NCI-H2171 (cell line): ENCODE measurements at places on chromosomes 13 and 19.
A peak's percentile ranks its signal among the peaks of the same experiment; 100 is the strongest.

- peak; percentile 35 for DNase-seq
Measured at GRCh38 chr19:4064496-4065260, 2.0 kb downstream of the ZBTB7A start.

DNA sequence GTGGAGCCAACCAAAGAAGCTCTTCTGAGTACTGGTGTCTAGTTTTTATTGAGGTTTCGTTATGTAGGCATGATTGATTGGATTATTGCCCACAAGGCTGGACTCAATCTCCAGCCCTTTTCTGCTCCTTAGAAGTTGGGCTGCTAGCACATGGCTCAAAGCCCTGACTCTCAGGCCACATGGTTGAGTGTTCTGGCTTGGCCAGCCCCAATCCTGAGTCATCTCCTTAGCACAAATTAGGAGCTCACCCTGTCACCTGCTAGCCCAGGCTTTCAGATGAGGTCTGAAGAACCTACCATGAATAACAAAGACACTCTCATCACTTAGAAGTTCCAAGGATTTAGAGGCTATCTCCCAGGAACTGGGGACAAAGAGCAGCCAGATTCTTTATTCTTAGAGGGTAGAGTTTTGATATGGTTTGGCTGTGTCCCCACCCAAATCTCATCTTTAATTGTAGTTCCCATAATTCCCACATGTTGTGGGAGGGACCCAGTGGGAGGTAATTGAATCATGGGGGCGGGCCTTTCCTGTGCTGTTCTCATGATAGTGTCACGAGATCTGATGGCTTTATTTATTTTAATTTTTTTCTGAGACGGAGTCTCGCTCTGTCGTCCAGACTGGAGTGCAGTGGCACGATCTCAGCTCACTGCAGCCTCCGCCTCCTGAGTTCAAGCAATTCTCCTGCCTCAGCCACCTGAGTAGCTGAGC lies 11.3 kb downstream of the DPY19L3 start:
- DNase-seq = no peak

- DNase-seq = no peak
Measured at GRCh38 chr13:49679246-49679645, 12.0 kb downstream of the EBPL start.

DNA sequence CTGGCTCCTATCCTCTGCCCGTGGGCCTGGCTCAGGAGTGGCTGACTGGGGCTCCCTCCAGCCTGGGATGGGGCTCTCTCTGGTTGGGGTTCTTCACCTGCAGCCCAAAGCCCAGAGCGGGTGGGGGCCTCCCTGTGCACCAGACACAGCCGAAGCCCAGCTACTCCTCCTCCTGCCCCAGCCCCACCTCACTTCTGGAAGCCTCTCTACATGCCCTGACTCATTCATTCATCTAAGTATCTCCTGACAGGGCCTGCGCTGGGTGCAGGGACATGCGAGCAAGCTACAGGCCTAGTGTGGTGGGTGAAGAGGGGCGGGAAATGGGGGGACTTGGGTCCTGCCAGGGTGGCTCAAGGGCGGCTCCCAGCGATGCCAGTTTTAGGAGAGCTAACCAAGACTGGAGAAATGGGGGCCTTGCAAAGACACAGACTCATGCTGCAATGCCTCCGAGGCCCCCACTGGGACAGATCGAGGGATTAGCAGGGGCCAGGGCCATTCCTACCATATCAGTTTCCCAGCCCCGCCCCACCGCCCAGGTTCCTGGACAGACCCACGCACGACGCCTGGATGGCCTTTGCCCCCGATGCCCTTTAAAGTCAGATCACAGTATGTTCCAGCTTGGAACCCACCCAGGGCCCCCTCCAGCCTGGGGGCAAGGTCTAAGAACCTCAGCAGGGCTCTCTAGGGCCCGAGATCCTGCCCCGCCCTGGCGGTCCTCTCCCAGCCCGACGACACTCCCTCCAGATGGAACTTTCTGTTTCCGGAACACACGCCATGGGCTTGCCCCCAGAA lies 12.6 kb downstream of the LSM4 start:
- DNase-seq = no peak

- DNase-seq = no peak
Measured at GRCh38 chr13:96415831-96416385, 326.0 kb downstream of the HS6ST3 start.

GRCh38 chr13:77846173-77846572 lies 72.5 kb downstream of the EDNRB start:
- DNase-seq = no peak

- DNase-seq = no peak
Measured at GRCh38 chr19:54387991-54388801, 23.5 kb upstream of the LAIR1 start.

GRCh38 chr19:48392860-48393558 lies 459 bp upstream of the GRIN2D start:
- no peak for DNase-seq

- no peak for DNase-seq
Measured at GRCh38 chr19:6055013-6055795, 55.1 kb downstream of the RFX2 start.

- no peak for DNase-seq
Measured at GRCh38 chr19:34403784-34404108, 453 bp upstream of the PDCD2L start.

DNA sequence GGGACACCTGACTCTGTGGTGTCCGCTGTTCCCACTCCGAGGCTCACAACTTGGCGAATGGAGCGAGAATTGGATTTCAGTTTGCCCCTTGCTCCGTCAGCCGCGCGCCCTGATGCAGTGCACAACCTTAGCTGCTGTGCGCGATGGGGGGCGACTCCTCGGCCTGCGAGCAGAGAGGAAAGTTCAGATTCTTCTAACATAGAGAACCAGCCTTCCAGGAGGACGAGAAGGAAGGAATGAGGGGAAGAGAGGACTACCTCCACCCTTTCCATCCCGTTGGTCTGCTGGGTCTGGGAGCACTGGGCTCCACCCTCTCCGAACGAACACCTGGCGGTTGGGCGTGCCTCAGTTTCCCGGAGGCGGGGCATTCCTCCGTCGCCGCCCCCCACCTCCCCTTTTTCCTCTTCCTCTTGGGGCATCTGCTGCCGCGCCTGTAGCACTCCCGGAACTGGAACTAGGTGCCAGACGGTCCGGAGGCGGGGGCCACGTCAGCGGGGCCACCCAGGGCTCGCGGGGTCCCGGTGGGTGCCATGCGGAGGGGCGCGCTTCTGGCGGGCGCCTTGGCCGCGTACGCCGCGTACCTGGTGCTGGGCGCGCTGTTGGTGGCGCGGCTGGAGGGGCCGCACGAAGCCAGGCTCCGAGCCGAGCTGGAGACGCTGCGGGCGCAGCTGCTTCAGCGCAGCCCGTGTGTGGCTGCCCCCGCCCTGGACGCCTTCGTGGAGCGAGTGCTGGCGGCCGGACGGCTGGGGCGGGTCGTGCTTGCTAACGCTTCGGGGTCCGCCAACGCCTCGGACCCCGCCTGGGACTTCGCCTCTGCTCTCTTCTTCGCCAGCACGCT lies at the start of gene KCNK6:
KCNK6 (plus strand) TSS at position 425 of the 838 bp plus-strand sequence; CDS start at position 531, 106 bp downstream.
- peak; percentile 64 for DNase-seq

- no peak for DNase-seq
Measured at GRCh38 chr19:46841458-46842083, 9.1 kb downstream of the AP2S1 start.

DNA sequence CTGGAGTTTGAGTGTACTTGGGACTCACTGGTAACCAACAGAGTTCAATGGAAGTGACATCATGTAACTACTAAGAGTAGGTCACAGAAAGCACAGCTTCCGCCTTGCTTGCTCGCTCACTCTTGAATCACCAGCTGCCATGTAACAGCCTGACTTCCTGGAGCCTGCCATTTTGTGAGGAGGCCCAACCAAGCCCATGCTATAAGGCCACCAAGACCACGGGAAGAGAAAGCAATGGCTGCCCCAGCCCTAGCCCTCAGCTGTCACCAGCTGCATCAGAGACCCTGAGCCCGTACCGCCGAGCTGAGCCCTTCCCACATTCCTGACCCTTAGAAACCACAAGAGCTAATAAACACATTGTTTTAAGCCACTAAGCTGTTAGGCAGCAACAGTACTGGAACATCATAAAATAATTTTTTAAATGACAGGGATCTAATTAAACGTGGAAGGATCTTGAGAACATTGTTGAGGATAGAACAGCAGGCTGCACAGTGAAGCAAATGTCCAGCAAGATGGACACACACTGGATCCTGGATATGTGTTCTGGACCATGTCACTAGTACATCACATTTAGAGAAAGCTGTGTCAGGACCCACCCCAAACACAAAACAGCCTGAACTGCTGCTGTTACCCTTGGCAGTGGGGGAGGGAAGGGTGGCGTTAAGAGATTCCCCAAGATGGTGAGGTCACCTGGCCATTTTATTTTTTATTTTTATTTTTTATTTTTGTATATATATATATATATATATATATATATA lies 21.7 kb upstream of the LDLR start:
- no peak for DNase-seq

GRCh38 chr19:1748115-1748872 lies 5.0 kb upstream of the ONECUT3 start:
- DNase-seq = no peak

DNA sequence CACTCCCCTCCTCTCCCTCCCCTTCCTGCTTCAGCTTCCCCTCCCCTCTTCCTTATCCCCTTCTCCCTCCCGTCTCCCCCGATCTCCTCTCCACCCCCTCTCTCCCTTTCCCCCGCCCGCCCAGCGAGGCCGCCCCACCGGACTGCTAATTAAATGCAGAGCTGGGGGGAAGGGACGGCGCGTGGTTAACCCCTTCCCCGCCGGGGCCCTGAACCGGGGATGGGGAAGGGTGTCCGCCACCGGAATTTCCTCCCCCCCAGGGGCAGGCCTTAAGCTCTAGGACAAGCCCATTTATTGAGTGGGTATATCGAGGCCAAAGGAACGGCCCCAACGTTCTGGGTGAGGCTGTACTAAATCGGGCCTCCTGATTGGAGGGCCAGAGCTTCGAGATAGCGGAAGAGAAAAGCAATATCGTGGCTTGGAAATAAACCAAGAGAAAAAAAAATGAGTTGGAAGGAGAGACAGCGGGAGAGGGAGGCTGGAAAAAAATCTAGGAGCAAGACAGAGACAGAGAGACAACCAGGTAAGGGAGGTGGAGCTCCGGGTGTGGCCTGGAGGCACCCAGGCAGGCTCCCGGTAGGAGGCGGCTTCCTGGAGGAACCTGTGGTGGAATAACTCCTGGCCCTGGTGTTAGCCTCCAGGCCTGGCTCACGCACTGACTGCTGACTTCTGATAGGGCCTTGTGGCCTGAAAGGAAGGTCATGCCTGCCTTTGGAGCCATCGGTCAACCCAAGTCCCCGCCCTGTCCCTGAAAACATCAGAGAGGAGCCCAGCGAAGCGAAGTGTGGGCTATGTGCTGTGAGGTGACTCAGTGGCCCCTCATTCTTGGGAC lies 11.6 kb upstream of the JUND start:
- peak; percentile 42 for DNase-seq
